ENCODE measurements at places on chromosomes 2 and 18. TPM values are rescaled to one million over a fixed set of nuclear protein-coding genes. Genes with fewer than 3 reads are reported as not detected.

- no peak for DNase-seq
Observed at GRCh38 chr18:45111502-45111848, 430.8 kb downstream of the SETBP1 start.

DNA sequence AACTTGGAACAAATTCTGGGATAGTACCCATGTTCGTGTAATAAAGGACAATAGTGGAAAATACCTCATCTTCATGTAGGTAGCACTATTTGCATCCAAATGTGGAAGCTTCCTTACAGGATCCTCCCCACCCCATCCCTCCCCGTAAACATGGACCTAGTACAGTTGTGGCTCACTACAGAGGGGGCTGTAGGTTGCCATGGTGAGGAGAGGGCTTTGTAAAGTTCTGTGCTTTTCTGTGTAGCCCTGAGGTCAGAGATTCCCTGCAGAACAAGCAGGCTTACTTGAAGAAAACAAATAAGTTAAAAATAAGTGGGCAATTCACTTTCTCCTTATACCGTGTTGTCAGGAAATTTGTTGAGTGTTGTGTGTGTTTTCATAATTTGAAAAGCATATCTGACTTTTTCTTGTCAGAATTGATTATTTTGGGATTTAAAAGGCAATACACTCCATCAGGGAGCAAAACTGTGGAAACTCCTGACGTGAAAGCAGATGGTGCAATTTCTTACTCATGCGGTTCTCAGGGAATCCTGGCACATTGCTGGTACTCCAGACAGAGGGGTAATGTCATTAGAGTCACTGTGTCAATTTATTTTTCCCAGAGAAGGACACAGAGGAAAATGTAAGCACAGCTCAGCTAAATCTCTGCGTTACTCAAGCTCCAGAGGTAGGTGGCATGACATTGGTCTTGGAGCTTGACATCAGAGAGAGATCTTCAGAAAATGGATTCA is 174.2 kb upstream of the LHCGR start:
- DNase-seq: no peak

DNA sequence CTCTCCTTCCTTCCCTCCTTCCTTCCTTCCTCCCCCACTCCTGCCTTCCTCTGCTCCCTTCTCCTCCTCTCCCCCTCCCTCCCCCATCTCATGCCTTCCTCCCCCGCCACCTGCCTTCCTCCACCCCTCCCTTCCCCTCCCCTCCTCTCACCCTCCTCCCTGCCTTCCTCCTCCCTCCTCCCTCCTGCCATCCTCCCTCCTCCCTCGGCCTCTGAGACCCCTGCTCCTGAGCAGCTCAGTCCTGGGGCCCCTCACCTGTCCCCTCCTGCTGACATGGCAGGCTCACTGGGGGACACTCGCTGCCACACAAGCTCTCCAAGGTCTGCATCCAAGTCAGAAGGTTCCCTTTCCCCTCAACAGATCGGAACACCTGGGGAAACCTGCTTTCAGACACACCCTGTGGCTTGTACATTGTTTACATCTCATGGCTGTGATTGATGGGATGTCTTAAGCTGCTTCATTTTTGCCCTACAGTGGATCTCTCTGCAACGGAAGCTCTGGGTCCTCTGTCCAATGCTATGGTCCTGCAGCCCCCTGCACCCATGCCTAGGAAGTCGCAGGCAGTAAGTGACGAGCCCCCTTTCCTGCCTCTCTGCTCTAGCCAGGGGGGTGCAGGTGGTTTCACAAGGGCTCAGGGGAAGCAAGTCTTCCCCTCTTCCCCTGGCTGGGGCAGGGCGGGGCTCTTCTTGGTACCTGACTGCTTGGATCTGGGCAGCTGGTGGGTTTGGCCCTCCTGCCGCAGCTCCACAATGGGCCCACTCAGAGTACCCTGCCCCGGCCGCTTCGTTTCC is 22.9 kb downstream of the ITGB1BP1 start:
- no peak for DNase-seq

GRCh38 chr2:231258701-231259100 is 60.3 kb downstream of the ARMC9 start:
- DNase-seq: no peak

- DNase-seq: no peak
Observed at GRCh38 chr2:127134833-127135830, 28.2 kb upstream of the BIN1 start.

Gene ANKRD53
- total RNA-seq: 1.1 TPM

Gene TBR1
- total RNA-seq: not detected

Gene ERCC3
- total RNA-seq: 43.1 TPM

Gene QPCT
- total RNA-seq: 25.7 TPM

Gene COL3A1
- total RNA-seq: 3,160 TPM

All from osteoblast (primary cell).